Daoy (cell line): ENCODE measurements at places on chromosomes 6 and 20.
A peak's percentile ranks its signal among the peaks of the same experiment; 100 is the strongest.

DNA sequence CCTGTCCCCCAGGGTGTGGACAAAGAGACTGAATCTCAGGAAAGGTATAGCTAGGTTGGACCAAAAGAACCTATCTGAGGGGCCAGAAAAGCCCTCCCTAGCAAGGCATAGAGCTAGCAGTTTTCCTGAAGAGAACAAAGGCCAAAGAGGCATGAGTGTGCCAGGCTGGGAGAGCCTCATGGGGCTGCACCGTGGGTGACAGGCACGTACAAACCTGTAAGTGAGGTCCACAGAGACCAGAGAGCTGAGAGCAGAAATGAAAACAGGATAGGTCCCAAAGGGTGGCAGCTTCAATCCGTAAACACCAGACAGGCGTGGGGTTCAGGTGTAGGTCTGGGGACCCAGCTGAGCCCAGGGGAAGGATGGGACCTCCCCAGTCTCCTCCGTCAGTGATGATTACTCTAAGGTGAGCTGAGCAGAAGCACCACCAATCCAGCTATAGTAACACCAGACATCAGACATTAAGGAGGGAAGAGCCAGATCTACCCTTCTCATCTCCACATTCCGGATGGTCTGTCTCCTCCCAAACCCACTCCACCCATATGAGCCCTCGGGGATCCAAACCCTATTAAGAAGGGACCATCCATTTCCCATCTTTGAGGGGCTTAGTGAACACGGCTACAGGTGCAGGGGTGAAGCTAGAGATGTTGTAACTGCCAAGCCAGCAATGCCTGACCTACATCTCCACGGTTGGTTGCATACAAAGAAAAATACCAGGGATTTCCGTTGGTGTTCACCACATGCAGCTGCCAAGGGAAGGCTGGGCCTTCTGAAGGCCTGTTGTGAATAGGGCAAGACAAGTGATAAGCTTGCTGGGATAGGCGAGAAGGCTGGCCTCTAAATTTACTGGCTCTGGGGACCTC lies 38.3 kb downstream of the BCL2L1 start:
- DNase-seq = no peak

DNA sequence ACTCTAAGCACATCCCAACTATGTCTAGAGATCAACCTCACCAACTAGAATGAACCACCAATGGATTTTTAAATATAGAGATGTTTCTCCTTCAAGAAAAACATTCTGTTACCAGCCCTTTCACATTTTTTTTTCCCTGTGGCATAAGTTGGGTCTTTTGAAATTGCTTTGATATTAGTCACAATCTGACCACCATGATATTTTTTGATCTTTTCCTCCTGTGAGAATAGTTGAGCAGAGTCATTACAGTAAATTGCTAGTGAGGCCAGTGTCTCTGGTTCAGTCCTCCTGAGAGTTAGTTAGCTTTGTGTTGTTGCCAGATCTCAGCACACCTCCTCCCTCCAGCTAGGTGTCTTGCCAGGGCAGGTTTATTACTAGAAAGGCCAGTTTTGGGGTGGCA lies 79.7 kb upstream of the MYLIP start:
- peak; percentile 28 for DNase-seq

DNA sequence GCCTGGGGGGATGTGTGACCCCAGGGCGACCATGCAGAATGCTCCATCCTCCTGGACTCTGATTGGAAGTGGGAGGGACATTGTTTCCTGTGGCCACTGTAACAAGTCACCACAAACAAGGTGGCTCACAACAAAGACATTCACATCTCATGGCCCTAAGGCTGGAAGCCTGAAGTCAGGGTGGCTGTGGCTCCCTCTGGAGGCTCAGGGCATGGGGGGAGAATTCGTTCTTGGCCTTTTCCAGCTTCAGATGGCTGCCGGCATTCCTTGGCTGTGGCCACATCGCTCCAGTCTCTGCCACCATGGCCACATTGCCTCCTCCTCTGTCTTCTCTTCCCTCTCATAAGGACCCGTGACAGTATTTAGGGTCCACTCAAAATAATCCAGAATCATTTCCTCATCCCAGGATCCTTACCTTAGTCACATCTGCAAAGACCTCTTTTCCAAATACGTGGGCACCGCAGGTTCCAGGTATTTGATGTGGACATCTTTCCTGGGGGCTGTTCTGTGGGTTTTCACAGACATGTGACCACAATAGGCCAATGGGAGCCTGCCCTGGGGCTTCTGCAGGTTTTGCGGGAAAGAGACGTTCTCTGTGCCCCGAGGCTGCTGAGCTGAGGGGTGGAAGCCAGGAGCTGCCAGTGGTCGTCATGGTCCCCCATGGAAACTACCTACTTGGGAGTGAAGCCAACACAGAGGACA lies 249.3 kb downstream of the PREX1 start:
- no peak for DNase-seq

DNA sequence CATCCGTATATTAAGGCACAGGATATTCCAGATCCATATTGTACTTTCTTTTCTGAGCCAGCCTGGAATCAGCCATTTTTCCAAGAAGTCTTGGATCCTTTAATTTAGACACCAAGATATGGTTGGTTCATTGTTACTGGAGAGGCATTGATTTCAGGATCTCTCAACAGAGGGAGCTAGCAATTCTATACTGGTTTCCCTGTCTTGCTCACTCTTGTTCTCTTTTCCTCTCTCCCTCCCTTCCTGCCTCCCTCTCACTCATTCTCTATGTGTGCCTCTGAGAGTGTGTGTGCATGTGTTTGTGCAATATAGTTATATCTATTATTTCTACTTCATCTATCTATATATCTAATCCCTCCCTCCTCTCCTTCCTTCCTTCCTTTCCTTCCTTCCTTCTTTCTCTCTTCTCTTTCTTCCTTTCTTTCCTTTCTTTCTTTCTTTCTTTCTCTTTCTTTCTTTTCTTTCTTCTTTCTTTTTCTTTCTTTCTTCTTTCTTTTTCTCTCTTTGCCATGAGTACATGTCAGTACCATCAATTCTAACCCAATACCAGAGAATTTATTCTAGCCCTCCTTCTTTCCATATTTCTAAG lies 299.1 kb downstream of the EPHA7 start:
- DNase-seq = no peak

DNA sequence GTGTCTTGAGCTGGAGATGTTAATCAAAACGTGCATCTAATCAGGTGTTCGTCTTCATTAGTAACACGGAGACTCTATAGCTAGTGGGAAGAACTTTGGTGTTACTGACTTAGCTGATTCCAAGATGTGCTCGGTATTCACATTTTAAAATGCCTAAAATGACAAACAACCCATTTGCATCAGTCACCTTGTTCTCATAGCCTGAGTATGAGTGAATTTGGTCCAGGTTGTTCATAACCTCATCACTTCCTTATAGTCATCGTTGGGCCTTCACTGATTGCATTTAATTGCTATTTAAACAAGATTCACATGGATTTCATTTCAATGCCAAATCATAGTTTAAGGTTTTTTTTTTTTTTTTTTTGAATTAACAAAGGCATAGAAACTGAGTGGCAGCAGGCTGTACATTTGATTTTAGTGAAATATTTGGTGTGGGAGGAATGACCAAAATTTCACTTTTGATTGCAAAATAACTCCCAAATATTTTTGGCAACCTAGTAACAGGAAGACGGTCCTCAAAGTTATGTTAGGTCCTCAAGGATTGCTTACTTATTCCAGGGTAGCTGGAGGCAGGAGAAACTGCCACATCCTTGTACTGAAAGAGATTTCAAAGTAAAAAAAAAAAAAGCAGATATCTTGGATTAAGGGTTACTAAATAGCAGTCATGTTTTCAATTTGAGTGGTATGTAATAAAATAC lies 104.7 kb downstream of the JARID2 start:
- DNase-seq = no peak

GRCh38 chr6:44108471-44108870 lies 18.8 kb downstream of the MRPL14 start:
- no peak for DNase-seq

DNA sequence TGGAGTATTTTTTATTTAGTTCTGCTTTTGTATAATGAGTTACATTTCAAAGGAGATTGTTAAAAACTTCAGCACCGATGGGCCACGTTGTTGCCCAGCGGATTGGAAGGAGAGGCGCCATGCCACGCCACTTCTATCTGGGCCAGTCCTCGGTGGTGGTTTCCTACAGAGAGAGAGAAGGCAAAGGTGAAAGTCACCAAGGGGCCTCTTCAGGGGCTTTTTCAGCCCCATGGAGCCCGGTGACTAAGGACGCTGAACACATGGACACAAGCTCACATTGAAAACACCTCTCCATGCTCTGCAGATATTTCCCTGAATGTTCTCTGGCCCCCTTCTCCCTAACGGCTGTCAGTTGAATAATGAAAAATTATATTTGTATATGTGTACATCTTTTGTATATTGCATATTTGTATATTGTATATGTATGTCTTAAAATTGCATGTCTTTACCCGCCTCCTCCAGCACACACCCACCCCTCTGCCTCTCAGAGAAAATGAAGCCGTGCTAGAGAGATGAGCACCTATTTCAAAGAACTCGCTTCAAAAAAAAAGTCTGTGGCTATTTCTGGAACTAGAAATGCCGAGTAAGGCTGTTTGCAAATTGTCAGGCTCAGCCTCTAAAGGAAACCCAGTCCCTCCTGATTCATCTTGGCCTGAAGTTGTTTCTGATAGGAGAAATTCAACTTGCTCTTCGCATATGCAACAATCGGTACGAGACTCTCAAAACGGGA lies 91.9 kb upstream of the CDH4 start:
- peak; percentile 27 for DNase-seq

DNA sequence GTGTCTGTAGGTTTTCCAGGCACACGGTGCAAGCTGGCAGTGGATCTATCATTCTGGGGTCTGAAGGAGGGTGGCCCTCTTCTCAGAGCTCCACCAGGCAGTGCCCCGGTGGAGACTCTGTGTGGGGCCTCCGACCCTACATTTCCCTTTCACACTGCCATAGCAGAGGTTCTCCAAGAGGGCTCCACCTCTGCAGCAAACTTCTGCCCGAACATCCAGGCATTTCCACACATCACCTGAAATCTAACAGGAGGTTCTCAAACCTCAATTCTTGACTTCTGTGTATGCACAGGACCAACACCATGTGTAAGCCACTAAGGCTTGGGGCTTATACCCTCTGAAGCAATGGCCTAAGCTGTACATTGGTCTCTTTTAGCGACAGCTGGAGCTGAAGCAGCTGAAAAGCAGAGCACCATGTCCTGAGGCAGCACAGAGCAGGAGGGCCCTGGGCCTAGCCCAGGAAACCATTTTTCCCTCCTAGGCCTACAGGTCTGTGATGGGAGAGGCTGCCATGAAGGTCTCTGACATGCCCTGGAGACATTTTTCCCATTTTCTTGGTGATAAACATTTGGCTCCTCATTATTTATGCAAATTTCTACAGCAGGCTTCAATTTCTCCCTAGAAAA lies 253.3 kb downstream of the ERMARD start:
- DNase-seq = no peak

GRCh38 chr20:20369250-20370093 lies 1.6 kb downstream of the INSM1 start:
- peak; percentile 18 for DNase-seq

- no peak for DNase-seq
These were observed 139.3 kb upstream of the RIN2 start for GRCh38 chr20:19618711-19619110.

DNA sequence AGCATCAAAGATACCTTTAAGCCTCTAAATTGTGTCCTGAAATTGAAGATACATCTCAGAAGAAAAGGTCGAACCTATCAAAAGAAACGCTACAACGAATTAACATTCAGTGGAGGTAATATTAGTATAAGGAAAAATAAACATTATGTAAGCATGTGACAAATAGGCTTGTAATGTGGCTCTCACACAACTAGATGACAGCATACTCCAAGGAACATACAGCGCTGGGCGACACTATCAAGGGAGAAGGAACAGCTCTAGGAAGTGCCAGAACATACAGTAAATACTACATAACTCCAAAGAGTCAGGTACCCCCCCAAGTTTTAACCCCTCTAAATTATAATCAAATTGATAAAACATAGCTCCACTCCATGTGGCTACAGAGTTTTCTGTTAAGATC lies 103.5 kb downstream of the LAMP5 start:
- peak; percentile 67 for DNase-seq

- peak; percentile 68 for DNase-seq
These were observed 7.3 kb upstream of the ULBP2 start for GRCh38 chr6:149934249-149935156.

DNA sequence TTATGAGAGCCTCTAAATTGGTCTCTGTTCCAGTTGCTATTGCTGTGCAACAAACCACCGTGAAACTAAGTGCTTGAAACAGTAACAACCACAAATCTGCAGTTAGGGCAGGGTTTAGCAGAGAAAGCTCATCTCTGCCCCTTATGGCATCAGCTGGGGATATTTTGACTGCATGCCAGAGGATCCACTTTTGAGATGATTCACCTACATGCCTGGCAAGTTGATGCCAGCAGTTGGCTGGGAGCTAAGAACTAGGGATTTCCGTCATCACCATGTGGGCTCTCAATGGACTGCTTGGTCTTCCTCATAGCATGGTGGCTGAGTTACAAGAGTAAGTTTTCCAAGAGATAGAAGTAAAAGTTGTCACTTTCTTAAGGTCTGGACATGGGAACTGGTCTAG lies 35.1 kb downstream of the PLCB4 start:
- DNase-seq = peak; percentile 37

- no peak for DNase-seq
These were observed 78.6 kb downstream of the TRMT6 start for GRCh38 chr20:5871459-5872410.

- DNase-seq = no peak
These were observed 61.7 kb downstream of the E2F3 start for GRCh38 chr6:20463396-20463795.

- DNase-seq = no peak
These were observed 514 bp downstream of the ACOT13 start for GRCh38 chr6:24667378-24667803.

DNA sequence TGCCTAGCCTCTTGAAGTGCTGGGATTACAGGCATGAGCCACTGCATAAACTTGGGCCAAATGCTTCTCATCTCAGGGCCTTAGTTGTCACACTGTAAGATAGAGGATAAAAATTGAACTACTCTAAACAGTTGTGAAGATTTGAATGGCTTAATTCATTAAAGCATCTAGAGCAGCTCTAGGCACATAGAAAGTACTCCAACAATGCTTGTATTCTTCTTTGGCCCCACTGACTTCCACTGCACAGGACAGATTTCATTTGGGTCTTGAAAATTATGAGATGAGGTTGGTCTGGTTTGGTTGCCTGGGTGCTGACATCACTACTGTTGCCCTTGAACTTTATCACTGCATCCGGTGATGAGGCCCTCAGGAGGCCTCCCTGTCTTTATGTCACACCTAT lies 10.0 kb upstream of the HBS1L start:
- no peak for DNase-seq
